ENCODE measurements at places on chromosomes 16 and 17.
A peak's percentile ranks its signal among the peaks of the same experiment; 100 is the strongest.

- peak; percentile 68 for DNase-seq
Measured at GRCh38 chr17:42681976-42682721, at the start of gene CNTNAP1. Gene CNTNAP1, plus strand, starts transcription at chr17:42682531. Its CDS starts 299 bp downstream, at chr17:42682830.

- DNase-seq: no peak
Measured at GRCh38 chr17:49285716-49286115, 55.1 kb upstream of the PHOSPHO1 start.

DNA sequence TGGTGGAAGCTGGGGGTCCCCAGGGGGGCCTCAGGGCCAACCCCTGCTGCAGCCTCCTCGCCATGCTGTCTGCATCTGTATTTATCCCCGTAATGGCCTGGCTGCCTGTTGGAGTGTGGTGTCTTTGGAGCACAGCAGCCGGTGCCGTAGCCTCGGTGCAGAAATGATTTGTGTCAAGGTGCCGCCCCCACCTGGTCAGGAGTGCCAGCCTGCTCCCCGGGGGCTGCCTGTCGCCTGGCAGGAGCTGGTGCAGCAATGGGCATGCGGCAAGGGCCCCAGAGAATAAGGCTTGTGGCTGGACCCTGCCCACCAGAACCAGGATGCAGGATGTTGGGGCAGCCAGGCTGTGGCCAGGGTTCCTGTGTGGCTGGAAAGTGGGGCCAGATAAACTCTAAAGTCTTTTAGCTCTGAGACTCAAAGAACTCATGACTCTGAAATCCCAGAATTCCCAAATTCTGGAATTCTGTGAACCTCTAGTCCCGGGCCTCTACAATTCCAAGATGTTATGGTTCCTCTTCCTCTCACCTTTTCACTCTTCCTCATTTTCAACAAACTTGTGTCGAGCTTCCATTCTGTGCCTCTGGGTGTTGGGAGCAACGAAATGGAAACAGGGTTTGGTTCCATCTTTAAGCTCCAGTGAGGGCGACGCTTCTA lies 5.9 kb downstream of the CPNE2 start:
- no peak for DNase-seq

- peak; percentile 10 for DNase-seq
Measured at GRCh38 chr17:4497101-4497824, 1.4 kb upstream of the SPNS2 start.

DNA sequence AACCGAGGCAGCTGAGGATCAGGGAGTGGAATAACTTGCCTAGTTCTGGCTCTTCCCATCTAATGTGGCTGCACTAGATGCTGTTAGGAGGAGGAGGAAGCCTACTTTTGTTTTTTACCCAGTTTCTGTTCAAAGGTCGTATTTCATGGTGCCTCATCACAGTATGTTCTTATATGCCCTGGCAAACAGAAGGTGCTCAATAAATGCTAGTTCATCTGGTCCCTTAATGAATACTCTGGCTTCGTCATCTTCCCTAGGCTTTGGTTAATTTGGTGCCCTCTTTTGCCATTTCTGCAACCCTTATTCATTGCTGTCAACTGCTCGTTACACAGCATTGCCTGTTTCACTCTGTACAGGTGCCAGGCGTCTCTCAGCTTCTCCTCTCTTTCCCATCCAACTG lies 151.7 kb downstream of the WWOX start:
- DNase-seq: no peak

DNA sequence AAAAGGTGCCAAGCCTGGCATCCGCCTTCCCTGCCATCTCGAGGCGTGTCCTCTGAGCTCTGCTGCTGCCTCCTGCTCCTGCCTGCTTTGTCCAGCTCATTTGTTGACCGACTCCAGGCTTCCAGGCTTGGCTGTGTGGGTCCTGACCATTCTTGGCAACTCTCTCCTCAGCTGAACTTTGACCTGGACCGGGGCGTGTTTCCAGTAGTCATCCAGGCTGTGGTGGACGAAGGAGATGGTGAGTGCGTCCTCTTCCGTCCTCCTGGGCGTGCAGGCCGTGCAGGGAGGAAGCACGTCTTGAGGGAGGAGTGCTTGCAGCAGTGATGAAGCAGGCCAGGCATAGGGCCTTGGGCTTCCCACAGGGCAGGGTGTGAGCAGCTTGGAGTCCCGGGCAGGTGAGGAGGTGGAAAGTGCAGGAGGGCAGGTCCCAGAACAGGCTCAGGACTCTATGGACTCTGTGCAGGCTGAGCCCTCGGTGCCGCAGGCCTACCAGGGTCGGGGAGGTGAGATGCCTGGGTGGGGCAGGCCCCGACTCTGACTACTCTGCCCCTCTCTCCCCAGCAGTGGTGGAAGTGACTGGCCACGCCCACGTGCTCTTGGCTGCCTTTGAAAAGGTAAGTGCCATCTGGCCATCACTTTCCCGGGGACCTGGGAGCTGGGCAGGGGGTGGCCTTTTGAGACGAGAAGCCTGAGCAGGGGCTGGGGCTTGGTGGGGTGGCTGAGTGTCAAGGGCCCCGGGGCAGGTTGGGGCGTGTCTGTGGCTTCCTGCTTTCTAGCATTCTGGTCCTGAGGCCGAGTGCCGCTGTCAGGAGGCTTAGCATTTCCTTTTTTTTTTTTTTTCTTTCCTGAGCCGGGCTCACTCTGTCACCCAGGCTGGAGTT lies 28.6 kb upstream of the NUDT16L1 start:
- peak; percentile 77 for DNase-seq

- DNase-seq: peak; percentile 62
Measured at GRCh38 chr17:42682722-42683403, 532 bp downstream of the CNTNAP1 start.

DNA sequence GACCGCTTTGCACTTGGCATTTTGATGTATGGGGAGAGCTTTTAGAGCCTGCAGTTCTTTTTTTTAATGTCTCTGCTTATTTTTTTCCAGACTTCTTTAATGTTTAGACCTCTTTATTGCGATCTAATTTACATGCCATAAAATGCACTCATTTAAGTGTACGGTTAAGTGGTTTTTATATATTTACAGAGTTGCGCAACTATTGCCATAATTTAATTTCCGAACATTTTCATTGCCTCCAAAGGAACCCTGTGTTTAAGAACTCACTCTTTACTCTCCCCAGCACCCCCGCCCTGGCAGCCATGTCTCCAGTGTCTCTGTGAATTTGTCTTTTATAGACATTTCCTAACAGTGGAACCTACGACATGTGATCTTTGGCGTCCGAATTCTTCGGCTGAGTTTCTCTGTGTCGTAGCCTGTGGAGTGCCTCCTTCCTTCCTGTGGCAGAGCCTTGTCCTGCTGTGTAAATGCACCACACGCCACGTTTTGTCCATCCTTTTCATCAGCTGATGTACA lies 24.0 kb downstream of the ZNF750 start:
- no peak for DNase-seq

- no peak for DNase-seq
Measured at GRCh38 chr17:17738901-17739300, 57.6 kb downstream of the RAI1 start.

DNA sequence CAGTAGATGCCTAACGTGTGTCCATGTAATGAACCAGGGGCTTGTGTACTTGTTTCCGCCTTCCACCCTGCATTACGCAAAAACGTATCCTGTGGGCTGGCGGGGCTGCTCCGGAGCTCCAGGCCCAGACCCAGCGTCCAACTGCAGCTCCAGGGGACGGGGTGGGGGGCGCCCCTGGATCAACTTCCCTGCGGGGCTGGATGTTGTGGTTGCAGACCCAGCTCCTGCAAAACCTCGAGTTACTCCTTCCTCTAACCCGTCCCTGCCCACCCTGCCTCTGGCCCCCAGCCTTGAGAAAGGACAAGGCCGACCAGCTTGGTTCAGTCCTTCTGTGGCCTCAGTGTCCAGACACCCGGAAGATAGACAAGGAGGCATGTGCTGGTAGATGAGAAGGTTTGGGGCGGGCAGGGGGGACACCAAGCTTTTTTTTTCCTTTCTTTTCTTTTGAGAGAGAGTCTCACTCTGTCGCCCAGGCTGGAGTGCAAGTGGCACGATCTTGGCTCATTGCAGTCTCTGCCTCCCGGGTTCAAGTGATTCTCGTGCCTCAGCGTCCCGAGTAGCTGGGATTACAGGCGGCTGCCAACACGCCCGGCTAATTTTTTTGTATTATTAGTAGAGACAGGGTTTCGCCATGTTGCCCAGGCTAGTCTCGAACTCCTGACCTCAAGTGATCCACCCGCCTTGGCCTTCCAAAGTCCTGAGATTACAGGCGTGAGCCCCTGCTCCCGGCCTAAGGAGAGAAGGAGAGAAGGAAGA lies 731 bp upstream of the EXOC7 start:
- DNase-seq: no peak

DNA sequence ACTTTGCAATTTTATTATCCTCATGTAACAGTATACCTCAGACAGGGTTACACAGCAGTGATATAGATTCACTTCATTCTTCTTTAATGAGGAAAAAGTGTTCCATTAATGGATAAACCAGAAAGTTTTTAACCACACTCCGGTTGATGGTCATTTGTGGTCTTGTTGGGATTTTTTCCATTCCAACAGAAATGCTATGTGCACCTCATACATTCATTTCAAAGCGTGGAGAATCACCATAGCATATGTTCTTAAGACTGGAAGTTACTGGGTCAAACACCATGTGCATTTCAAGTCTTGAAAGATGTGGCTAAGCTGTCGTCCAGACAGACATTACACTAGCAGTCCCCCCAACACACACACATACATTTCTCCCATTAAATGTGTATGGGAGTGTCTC lies 245.8 kb upstream of the CDH5 start:
- DNase-seq: no peak

GRCh38 chr17:75691371-75691791 lies 24.2 kb downstream of the SAP30BP start:
- peak; percentile 30 for DNase-seq

- DNase-seq: no peak
Measured at GRCh38 chr16:12503191-12503590, 300.5 kb downstream of the CPPED1 start.

GRCh38 chr17:79976451-79976850 lies 59.2 kb downstream of the TBC1D16 start:
- no peak for DNase-seq
